ENCODE measurements at places on chromosomes 4 and X. TPM values are rescaled to one million over a fixed set of nuclear protein-coding genes. Genes with fewer than 3 reads are reported as not detected.

Gene ZCCHC4
- total RNA-seq, result 22.4 TPM

Gene PPP4R3C
- total RNA-seq, result not detected

Gene TCP11X2
- total RNA-seq, result not detected

Gene FHIP1A
- total RNA-seq, result 0.76 TPM

Gene GATA1
- not detected for total RNA-seq

Gene FAM114A1
- 2.9 TPM for total RNA-seq

Gene TLR8
- 0.39 TPM for total RNA-seq

Gene LEF1
- 1.6 TPM for total RNA-seq

Gene FGFBP2
- total RNA-seq, result 0.59 TPM
